Liver (tissue), 10 donors: ENCODE measurements at places on chromosomes 4 and X. TPM values are rescaled to one million over a fixed set of nuclear protein-coding genes. Genes with fewer than 3 reads are reported as not detected.

The GPRASP1 gene
- polyA plus RNA-seq = 0.51 TPM

The GUF1 gene
- polyA plus RNA-seq = 6.4 TPM

The FGG gene
- 18,576 TPM for polyA plus RNA-seq

The SMIM31 gene
- not detected for polyA plus RNA-seq

The BTK gene
- polyA plus RNA-seq = 0.99 TPM

The DOCK11 gene
- 2.6 TPM for polyA plus RNA-seq

The GPR34 gene
- polyA plus RNA-seq = 4.1 TPM

The ADGRL3 gene
- polyA plus RNA-seq = 0.07 TPM

The TLR3 gene
- 2.8 TPM for polyA plus RNA-seq

GRCh38 chr4:184745831-184746795, 12.2 kb upstream of the CENPU start:
- peak overlapping the region; percentile 73 for H3K27ac ChIP-seq
- no peaks in the 10 kb centered on the region for H3K27me3 ChIP-seq
- no peaks in the 10 kb centered on the region for H3K36me3 ChIP-seq
- DNase-seq = peak; percentile 79
- H3K4me1 ChIP-seq = peaks cover 42% of the 10 kb centered on the region
- no peak overlapping the region for H3K4me3 ChIP-seq

DNA sequence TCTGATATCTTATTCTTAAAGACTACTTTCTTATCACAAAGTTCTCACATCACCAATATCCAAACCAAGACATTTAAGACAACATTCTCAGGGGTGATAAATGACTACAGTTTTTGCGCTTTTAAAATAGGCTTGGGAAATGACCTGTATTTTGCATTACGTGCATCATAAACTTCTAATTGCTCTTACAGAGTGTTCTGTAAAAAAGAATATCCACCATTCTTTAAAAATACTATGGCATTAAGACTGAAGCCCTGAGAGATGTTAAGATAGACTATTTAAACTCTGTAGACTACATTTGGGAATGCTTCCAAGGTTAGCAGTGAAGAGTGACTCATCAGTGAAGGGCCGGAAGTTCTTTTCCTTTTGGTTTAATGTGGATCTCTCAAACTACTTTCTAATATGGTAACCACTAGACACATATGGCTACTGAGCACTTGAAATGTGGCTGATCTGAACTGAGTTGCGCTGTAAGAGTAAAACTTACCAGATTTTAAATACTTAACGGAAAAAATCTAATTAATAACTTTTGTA, 518.8 kb upstream of the FTHL17 start:
- no peaks in the 10 kb centered on the region for H3K4me1 ChIP-seq
- H3K36me3 ChIP-seq = no peaks in the 10 kb centered on the region
- peaks cover 3% of the 10 kb centered on the region for H3K27me3 ChIP-seq
- no peak overlapping the region for H3K27ac ChIP-seq

DNA sequence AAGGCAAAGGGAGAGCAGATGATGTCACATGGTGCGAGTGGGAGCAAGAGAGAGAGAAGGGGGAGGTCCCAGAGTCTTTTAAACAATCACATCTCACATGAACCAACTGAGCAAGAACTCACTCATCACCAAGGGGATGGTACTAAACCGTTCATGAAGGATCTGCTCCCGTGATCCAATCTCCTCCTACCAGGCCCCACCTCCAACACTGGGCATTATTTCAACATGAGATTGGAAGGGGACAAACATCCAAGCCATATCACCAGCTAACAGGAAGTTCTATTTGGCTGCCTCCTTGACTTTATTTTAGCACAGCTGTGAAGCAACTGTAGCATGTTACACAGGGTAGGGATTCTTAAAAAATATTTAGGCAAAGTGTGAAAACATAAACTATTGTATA, 102.5 kb downstream of the DDIT4L start:
- DNase-seq = no peak
- no peak overlapping the region for H3K27ac ChIP-seq
- no peaks in the 10 kb centered on the region for H3K36me3 ChIP-seq

DNA sequence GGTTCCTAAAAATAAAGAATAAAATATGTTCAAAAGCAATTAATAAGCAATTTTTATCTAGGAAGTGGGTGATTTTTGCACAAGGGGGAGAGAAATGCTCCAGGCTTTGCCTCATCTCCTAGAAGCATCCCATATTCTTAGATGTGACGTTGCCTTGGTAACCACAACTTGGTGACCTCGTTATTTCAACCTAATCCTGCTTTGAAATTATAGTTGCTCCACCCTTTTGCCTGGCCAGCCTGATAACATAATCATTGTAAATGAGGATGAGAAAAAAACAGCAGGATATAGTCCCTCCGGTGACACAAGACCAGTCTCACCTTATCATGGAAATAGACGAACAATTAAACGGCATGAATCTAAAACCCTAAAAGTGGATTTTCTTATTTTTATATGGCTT, 194.4 kb downstream of the QDPR start:
- no peak overlapping the region for H3K4me3 ChIP-seq
- H3K27me3 ChIP-seq = peaks cover 3% of the 10 kb centered on the region
- H3K36me3 ChIP-seq = no peaks in the 10 kb centered on the region
- H3K4me1 ChIP-seq = no peaks in the 10 kb centered on the region

DNA sequence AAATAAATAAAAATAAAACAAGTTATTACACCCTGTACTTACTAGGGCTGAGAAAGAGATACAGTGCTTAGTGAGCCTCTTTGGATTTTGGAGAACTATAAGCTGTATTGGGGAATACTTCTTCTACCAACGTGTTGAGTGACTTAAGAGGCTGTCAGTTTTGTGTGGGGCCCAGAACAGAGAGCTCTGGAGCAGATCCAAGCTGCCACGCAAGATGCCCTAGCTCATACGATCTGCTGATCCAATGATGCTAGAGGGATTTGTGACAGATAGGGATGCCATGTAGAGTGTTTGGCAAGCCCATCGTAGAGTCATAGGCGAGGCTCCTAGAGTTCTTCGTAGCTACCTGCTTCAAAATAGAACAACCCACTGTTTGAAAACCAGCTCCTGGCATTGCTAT, 60.3 kb upstream of the KLF3 start:
- H3K27me3 ChIP-seq = no peaks in the 10 kb centered on the region
- H3K27ac ChIP-seq = no peak overlapping the region
- H3K4me1 ChIP-seq = no peaks in the 10 kb centered on the region
- H3K4me3 ChIP-seq = no peak overlapping the region
- no peaks in the 10 kb centered on the region for H3K36me3 ChIP-seq
- no peak for DNase-seq

DNA sequence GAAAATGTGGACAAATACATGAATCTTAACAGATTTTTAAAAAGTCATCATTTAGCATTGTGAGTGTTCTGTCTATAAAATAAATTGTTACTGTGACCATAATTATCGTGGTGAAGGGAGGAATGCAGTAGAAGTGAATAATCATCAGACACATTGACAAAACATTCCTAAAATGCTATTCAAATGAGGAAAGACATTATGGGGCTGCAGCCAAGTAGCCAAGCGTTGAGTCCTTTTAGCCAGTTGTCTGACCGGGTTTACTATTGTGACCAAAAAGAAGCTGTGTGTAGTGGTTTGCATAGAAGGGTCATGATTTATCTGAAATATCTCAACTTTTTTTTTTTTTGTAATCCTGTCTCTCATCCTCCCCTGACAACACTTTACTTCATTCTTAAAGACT, 19.5 kb downstream of the WWC2 start:
- no peak for DNase-seq
- peaks cover 9% of the 10 kb centered on the region for H3K4me1 ChIP-seq
- H3K36me3 ChIP-seq = no peaks in the 10 kb centered on the region

DNA sequence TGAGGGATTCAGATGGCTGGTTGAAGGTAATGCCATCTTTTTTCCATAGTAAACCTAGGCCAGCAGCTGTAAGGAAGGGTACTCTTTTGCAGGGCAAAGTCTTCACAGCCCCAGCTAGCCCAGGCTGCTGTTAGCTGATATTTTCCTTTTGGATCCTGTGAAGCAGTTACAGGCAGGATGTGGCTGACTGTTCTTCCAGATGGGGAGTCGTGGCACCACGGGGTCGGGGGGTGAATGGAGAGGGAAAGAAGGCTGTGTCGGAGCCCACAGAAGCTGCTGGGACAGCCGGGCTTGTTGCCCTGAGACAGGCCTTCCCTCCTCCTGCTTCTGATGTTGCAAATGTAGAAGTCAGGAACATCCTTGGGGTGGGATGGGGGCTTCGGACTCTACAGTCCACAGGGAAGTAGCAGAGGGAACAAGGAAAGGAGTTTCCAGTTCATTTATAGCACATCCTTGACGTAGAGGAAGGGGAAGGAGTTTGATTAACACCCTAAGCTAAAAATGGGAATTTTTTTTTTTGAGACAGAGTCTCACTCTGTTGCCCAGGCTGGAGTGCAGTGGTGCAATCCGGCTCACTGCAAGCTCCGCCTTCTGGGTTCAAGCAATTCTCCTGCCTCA, 64.6 kb upstream of the TMEM150C start:
- no peak overlapping the region for H3K4me3 ChIP-seq
- H3K27me3 ChIP-seq = no peaks in the 10 kb centered on the region
- no peak overlapping the region for H3K27ac ChIP-seq
- H3K36me3 ChIP-seq = no peaks in the 10 kb centered on the region
- DNase-seq = no peak

DNA sequence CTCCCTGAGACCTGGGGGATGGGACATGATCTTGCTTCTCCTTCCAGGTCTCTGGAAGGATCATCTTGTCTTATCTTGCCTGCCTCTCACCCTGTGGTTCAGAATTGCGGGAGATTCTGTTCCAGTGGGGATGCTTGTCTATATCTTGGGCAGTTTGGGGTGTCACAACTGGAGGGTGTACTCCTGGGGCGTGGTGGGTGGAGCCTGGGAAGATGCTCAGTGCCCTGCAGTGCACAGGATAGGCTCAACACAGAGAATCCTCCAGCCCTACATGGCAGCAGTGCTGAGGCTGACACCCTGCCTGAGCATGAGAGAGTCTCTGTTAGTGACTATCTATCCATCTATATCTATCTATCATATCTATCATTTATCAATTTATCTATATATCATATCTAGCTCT, 7.7 kb downstream of the P2RY8 start:
- DNase-seq = no peak
- H3K4me1 ChIP-seq = no peaks in the 10 kb centered on the region
- no peaks in the 10 kb centered on the region for H3K36me3 ChIP-seq
- H3K27ac ChIP-seq = no peak overlapping the region
- no peaks in the 10 kb centered on the region for H3K27me3 ChIP-seq

GRCh38 chrX:23372220-23372902, 37.7 kb downstream of the PTCHD1 start:
- no peaks in the 10 kb centered on the region for H3K27me3 ChIP-seq
- H3K36me3 ChIP-seq = no peaks in the 10 kb centered on the region
- DNase-seq = no peak
- no peaks in the 10 kb centered on the region for H3K4me1 ChIP-seq

- no peaks in the 10 kb centered on the region for H3K36me3 ChIP-seq
- no peaks in the 10 kb centered on the region for H3K27me3 ChIP-seq
- no peak overlapping the region for H3K27ac ChIP-seq
- H3K4me1 ChIP-seq = no peaks in the 10 kb centered on the region
- DNase-seq = no peak
Observed at GRCh38 chrX:151713849-151714248, 2.0 kb upstream of the FATE1 start.

DNA sequence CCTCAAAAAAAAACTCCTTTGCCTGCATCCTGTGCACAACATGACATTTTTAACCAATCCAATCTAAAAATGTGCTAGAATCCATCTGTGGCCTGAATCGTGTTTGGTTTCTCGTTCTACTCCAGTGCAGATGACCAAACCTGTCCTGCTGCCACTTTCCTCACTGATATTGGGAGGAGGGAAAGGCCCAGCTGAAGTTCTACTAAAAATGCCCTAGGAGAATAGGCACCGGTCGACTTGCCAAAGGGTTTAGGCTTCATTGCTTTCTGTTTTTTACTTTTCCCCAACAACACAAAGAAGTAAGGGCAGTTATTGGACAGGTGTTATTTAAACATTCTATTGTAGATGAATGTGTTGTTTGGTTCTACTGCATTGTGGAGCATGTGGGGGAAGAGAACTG, 7.8 kb upstream of the FHDC1 start:
- no peaks in the 10 kb centered on the region for H3K4me1 ChIP-seq
- no peak overlapping the region for H3K27ac ChIP-seq
- no peak for DNase-seq
- H3K36me3 ChIP-seq = no peaks in the 10 kb centered on the region

DNA sequence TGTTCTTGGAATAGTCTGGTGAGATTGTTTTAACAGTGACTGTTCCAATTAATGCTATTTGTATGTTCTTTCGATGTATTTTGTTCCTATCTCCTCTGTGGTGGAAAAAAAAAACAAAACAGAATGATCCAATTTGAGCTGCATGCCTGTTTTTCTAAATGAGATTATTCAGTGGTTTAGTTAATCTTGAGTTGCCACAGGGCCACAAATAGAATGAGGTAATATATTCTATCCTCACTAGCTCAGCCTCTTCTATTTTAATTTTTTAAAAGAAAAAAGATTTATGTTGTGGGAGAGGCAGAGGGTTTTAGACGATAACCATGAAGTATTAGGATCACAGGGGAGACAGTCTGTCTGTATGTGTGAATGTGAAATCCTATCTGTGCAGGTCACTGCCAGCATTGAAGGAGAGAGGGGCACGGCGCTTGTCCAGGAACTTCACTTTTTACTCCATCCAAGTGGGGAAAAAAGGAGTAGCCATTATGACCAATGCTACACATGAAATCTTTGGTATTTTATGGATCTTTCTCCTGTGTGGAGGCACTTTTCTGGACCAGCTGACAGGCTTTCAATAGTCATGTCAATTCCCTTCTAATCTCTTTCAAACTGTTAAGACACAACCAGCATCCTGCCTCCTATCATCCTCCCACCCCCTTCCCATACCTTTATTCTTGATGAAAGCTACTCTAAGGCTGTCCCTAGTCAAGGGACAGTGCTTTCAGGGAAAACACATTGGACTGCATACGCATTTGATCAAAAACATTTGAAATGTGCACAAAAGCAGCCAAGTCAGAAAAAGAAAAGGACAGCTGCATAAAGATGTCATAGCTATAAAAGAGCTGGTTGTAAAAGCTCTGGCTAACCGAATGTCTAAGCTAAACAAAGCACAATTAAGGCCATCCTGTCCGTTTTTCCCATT, 1063.8 kb upstream of the INTU start:
- H3K27ac ChIP-seq = no peak overlapping the region
- no peaks in the 10 kb centered on the region for H3K4me1 ChIP-seq
- no peaks in the 10 kb centered on the region for H3K27me3 ChIP-seq

DNA sequence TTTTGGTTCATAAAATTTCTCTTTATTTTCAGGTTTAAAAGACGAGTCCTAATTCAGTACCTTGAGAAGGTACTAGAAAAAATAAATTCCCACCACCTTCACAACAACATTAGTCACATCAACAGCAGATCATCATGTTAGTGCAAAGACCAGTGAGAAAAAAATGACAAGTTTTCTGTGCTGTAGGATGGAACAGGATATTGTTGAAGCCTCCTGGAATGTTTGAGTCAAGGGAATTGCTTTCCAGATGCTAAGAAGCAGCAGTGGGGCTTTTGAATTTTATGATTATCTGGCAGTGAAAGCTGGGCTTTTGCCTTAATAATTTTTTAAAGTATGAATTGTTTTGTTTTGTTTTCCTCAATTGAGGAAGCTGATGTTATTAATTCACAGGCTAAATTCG, 61.0 kb downstream of the INTS6L start:
- peaks cover 2% of the 10 kb centered on the region for H3K36me3 ChIP-seq
- no peaks in the 10 kb centered on the region for H3K4me1 ChIP-seq
- no peak overlapping the region for H3K4me3 ChIP-seq
- H3K27me3 ChIP-seq = peaks cover 2% of the 10 kb centered on the region
- no peak for DNase-seq
